GM04503 (cell line): ENCODE measurements at places on chromosomes 16 and 17.
A peak's percentile ranks its signal among the peaks of the same experiment; 100 is the strongest.

- no peak for DNase-seq
Measured at GRCh38 chr16:70634861-70635260, 11.5 kb upstream of the IL34 start.

DNA sequence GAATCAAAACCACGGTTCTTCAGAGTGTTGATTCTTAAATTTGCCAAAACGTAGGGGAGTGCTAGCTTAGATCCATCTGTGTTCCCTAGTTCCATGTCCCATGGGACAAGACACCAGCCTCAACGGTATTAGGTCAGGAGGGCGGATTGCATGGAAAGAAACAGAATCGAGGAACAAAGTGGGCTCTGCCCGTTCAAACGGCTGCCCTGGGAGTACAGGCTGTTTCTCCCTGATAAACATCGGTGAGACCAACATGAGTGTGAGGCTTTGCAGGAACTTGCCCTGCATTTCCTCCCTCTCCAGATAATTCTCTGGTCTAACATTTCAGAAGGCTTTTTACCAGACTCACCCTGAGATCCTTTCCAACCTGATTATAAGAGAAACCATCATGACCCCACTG, 82.2 kb downstream of the MRM3 start:
- DNase-seq = no peak

- peak; percentile 70 for DNase-seq
Measured at GRCh38 chr17:75633486-75634375, 497 bp downstream of the SMIM5 start.

- no peak for DNase-seq
Measured at GRCh38 chr17:64051153-64051552, 30.7 kb upstream of the ICAM2 start.

DNA sequence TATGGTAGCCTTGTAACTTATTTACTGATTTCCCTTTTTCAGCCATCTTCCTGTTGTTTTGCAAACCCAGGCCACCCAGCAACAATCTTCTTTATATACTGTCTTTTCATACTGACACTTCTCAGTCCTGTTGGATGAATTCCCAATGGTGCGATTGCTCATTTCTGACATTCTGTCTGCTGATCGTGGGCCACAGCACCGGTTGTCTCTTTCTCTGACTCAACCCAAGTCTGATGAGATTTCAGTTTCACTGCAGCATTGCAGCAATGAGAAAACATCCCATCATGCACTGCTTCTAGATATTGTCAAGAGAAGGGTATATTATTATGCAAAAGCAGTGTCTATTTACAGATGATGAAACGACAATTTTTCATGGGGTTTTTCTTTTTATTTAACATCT, 349.2 kb upstream of the HSBP1 start:
- peak; percentile 36 for DNase-seq

DNA sequence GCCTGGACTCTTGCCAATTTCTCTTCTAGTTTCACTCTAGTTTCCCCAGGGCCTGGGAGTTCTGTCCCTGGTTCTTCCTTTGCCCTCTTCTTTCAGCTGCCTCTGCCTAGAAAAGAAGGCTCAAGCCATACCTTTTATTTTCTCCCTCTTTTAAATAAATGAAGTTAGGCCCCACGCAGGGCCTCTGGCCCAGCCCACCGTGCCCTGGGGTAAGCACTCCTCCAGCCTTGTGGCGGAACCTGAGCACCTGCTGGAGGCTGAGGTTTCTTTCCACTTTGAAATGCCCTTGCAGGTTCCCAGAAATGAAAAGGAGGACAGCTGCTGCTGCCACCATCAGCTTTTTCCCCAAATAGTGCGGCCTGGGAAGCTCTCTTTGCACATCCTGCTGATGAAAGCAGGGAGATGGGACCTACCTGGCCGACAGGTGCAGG, 139.4 kb downstream of the CCDC182 start:
- no peak for DNase-seq

- DNase-seq = no peak
Measured at GRCh38 chr16:87721622-87722585, 43.9 kb downstream of the KLHDC4 start.

DNA sequence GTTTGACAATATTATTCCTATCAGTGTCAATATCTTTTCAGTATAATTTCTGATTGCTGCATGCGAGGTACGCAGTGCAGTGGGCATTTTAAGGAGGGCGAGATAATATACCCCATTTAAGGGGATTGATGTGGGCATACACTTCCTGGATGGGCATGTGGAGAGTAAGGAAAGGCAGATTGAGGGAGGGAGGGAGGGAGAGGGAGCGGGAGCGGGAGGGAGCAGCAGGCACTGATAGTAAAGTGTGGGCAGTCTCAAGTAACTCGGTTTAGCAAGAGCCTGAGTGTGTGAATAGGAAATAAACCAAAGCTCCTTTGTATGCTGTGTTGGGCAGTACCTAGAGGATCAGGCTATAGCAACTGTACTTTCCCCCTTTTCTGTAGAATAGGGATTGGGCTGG, 5.1 kb downstream of the BPTF start:
- no peak for DNase-seq

DNA sequence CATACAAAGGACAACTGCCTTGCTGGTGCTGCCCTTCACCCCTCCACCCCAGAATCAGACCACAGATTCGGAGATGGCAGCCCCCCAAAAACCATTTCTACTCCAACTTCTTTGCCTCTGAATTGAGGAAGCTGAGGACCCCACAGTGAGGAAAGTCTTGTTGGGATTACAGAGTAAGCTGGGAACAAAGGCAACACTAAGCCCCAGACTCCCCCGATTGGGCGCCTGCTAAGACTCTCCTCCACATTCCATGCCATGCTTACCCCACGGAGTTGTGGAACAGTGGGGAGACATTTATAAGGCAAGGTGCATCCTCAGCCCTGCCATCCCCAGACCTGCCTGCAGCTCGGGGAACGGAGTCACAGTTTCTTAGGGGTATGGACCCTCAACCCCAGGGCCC, 1.9 kb downstream of the GIT1 start:
- DNase-seq = no peak

DNA sequence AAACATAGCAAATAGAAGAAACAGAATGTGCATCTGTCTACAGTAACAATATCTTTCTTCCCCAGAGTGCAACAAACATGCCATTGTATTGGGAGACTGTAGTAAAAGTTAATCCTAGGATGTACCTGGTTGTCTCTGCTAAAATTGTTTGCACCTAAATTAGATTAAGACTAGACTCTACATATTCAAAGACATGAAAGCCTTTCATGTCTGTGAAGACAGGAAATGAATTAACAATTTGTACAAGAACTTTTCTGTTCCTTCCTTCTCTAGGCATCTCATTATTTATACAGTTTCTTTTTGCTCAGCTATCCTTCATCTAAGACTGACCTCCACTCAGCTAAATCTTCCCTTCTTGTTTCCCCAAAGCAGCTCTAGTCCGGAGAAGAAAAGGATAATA, 220.6 kb downstream of the LGALS9B start:
- no peak for DNase-seq

- DNase-seq = no peak
Measured at GRCh38 chr17:27585792-27586191, 45.2 kb upstream of the LGALS9 start.

DNA sequence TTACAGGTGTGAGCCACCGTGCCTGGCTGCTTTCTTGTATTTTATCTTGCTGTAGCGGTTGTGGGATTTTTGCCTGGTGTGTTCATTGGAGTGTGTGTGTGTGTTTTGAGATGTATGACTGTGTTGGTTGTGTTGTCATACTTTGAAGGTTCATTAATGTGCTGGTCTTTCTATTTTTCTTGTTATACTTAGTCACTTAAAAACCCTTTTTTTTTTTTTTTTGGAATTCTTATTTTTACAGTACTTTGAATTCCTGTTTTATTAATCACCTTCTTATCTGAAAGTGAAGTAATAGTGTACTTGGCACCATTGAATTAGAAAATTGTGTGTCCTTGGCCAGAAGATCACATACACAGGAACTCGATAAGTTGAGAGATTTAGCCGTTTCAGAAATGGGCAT, 30.2 kb downstream of the TENT4B start:
- DNase-seq = peak; percentile 35

DNA sequence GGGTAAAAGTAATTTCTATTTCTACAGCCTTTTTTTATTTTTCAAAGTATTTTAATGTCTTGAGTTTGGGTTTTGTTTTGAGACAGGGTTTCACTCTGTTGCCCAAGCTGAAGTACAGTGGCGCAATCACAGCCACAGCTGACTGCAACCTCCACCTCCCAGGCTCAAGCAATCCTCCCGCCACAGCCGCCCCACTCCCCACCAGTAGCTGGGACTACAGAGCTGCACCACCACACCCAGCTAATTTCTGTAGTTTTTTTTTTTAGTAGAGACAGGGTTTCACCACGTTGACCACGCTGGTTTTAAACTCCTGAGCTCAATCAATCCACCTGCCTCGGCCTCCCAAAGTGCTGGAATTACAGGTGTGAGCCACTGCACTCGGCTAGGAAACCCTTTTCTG, 44.0 kb downstream of the TUBD1 start:
- DNase-seq = no peak

GRCh38 chr17:80796430-80796861, 195.2 kb upstream of the CHMP6 start:
- no peak for DNase-seq

- DNase-seq = no peak
Measured at GRCh38 chr16:80948886-80949493, 57.7 kb downstream of the CMC2 start.

GRCh38 chr17:39099663-39100286, 51.7 kb downstream of the PLXDC1 start:
- no peak for DNase-seq

DNA sequence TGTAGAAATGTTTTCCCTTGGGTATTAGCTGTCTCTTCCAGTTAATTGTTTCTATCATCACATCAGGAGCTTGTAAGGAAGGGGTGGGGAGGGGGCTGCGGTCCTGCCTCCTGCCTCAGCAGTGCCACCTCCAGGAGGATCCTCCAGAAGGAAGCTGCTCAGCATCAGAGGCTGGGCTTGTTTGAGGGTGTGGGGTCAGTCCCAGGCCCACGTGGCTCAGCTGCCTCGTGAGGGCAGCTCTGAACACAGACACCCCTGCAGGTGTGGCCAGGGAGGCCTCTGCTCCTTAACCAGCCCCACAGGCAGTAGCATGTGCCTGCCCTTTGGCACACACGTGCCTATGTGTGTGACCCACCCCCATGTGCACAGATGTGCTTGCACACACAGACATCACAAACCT, 46.3 kb downstream of the MRM1 start:
- no peak for DNase-seq

DNA sequence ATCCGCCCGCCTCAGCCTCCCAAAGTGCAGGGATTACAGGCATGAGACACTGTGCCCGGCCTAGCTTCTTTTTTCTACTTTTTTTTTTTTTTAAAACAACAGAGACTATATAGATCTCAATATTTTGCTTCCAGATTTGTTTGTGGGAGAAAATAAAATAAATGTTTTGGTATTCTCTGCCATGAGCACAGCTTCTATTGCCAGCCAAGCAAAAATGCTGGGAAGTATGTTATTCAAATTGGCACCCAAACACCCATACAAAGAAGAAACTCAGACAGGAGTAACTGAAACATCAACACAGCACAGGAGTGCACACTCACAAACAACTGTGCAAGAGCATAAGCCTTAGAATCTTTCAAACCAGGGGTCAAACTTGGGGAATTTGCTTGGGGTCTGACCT, 37.2 kb upstream of the CLEC3A start:
- no peak for DNase-seq
